Activated CD4-positive, alpha-beta T cell treated with anti-CD3 and anti-CD28 coated beads, Interleukin-2, amount 50 U/mL, for 1 hour (primary cell): ENCODE measurements at places on chromosomes 2 and 18.

DNA sequence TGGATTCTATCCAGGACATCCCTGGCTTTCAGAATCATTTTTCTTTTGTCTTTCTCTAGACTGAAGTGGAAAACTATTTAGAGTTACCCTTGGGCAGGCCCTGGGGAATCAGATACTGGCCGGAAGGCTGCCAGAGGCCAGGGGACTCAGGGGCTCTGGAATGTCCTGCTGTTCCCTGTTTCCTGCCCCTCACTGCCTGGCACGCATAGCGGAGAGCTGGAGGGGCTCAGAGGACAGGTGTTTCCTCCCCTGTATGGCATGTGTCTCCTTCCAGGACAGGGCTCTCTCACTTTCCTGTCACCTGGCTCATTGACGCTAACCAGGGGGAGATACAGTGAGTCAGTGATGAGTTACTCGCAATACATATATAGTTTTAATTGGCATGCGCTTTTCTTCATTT lies 38.8 kb downstream of the DYSF start:
- DNase-seq = no peak

DNA sequence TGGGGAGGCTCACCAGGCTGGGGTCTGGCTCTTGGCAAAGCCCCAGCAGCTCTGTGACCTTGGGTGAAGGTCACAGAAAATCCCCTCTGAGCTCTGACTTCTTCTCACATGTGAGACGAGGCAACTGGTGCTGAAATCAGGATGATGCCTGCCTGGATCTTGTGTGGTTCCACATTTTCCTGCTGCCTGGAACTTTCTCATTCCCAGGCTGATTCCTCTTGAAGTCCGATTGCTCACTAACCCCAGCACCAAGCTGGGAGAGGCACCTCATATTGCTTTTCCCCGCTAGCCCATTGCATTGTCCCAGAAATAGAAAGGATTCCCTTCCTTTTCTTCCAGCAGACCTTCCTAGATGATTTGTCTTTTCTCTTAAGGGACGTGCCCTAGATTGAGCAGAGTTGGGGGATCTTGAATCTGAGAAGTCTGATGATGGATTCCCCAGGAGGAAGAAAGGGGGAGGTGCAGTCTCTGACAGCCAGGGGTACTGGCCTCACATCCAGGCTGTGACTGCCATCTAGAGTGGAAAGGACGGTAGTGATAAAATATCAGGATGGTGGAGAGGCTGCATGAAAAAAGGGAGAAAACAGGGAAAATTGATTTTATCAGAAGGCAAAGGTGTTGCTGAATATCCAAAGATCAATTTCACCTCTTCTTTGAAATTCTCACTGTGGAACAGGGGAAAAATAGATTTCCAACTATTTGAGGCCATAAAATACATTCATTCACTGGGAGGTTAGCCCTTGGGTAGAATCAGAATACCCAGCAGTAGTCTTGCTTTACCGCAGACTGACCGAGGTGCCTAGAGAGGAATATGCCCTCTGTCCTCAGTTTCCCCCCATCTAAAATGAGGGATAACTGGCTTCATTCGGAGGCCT lies 96.3 kb downstream of the FAM210A start:
- DNase-seq = peak; percentile 41

GRCh38 chr2:71898851-71899681 lies 248.6 kb downstream of the CYP26B1 start:
- DNase-seq = no peak

GRCh38 chr2:51511002-51511401 lies 479.1 kb upstream of the NRXN1 start:
- DNase-seq = no peak

DNA sequence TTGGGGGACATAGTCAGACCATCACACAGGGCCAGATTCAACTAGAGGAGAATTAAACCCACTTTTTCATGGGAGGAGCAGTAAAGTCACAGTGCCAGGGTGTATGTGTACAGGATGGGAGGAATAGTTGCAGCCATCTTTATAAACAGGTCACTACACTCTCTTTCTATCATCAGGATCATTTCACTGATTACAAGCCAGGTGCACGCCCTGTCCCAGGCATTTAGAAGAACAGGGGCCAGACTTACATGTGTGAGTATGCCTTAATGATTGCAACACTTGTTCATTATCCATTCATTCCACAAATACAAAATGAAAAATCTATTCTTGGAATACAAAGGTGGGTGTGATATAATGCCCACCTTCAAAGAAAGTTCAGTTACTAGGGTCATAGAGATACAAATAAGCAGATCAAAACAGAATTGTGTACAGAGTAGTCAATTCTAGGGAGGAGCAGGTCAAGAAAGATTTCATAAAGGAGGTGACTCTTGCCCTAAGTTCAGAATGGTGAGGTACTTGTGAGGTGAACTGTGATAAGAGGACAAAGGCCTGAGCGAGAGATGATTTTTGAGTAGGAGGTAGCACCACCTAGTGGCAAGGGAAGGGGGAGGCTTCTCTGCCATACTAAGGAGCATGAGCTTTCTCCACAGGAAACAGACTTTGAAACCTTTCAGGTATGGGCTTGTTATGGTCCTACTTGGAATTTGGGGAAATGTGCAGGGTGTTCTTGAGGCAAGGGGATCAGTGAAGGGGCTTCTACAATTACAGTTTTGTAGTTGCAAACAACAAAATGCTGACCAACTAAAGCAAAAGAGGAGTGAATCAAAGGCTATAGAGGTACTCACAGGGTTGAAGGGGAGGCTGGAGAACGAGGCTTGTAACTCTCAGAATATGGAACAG lies 156.3 kb downstream of the SUCLG1 start:
- DNase-seq = peak; percentile 14

DNA sequence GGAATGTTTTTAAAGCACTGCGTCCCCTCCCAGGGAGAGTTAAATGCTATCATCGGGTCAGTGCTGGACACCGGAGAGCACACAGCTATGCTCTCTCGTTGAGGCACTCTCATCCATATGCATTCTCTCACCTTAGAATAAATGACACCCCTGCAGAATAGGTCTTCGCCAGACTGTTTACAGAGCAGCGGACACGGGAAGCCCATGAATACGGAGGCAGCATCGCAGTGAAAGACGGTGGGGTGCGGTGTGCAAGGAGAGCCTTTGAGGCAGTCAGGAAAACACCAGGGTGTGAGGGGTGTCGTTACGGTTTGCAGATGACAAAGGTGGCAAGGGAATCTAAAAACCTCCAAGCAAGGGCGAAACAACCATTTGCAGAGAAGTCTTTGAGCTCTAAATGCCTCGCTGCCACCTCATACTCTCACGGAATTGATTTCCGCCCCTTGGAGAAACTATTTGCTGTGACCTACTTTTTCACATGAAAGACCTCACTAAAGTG lies 169.2 kb upstream of the FHL2 start:
- no peak for DNase-seq

- DNase-seq = no peak
These were observed 216.6 kb downstream of the HNMT start for GRCh38 chr2:138180692-138181386.

- DNase-seq = no peak
These were observed 57.7 kb upstream of the RBMS1 start for GRCh38 chr2:160551259-160551658.

GRCh38 chr18:77346208-77346810 lies 96.7 kb downstream of the GALR1 start:
- DNase-seq = no peak

DNA sequence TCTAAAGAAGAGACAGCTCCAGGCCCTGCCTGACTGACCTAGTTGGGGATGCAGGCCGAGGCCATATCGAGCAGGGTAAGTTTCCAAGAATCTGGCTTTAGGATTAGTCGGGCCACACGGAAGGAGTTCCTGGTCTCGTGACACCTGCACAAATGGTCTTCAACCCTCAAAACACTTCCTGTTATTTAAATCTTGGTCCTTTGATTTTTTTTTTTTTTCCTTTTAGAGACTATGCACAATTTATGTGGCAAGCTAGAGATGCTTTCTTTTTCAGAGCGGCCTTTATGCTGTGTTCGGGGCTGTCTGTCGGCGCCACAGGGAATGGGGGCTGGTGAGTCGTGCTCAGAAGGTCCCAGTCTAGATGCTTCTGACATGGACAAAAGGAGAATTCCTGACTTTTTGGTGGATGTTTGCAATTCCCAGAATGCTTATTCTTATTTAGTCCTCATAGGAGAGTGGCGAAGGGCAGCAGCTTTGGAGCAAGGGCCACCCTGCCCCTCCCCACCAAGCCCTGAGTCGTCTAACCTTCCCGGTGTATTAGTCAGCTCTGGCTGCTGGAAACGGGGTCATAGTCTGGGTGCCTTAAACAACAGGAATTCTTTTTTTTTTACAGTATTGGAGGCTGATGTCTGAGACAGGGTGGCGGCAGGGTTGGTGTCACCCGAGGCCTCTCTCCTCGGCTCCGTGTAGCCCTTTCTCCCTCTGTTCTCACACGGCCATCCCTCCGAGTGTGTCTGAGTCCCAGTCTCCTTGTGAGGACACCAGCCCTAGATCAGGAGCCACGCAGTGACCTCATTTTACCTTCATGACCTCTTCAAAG lies 27.4 kb downstream of the HPCAL1 start:
- DNase-seq = peak; percentile 45

DNA sequence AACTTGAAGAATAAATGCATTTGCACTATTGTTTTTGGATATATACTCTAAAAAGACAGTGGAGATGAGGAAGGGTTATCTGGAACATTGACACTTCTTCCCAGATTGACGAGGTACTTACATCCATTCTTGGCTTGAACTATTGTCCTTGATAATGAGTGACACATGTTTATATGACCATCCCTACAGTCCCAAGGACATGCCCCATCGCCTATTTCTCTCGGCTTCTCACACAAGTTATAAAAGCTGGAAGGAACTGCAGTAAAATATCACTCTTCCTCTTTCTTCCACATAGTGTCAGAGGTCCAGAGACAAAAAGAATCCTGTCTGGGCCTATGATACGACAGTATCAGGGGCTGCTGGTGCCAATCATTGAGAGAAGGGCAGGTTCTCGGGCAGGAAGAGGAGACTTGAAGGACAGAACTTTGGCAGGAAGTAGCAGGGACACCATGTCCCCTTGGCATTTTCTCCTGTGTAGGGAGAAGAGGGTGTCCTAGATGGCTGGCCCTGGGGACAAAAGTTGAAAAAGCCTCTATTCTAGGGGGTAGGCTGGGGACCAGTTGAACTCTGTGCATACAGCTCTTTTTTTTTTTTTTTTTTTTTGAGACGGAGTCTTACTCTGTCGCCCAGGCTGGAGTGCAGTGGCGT lies 5.8 kb upstream of the CABLES1 start:
- DNase-seq = no peak

- no peak for DNase-seq
These were observed 38.1 kb downstream of the KIAA1328 start for GRCh38 chr18:36867056-36867455.

DNA sequence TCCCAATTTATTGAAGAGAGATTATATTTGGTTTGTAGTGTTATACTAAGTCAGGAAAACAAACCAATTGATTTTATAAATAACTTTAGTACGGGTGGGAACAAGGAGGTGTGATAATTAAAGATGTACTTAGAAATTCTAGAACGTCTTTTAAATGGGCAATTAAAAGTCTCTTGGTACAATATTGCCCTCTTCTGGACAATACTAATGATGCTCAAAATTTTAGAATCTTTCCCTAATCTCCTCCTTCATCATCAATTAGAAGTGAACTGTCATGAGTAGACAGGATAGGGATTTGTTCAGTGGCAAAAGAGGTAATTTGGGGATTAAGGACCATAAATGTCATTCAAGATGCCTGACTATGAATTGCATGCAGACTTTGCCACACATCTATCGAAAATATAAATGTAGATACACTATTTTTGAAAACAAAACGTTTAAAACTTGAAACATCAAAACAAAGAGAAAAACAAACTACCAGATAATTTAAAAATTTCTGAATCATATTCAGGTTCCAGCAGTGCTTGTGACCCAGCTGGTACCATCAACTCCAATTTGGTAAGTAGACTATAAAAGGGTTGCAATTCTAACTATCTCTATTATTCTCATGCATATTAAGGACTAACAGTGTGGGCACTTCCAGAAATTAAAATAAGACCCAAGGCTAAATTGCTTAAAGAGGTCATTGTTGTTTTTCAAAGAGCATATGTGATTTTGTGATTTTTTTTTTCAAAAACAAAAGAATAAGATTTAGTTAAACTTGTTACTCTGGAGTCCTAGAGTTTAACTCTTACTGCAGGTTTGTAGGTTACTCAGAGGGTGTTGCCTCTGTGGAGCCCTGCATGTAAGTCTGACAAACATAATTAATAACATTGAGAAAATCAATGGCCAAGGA lies 123.5 kb downstream of the LAMA3 start:
- DNase-seq = no peak

GRCh38 chr2:84327645-84328249 lies 131.3 kb downstream of the SUCLG1 start:
- DNase-seq = no peak

DNA sequence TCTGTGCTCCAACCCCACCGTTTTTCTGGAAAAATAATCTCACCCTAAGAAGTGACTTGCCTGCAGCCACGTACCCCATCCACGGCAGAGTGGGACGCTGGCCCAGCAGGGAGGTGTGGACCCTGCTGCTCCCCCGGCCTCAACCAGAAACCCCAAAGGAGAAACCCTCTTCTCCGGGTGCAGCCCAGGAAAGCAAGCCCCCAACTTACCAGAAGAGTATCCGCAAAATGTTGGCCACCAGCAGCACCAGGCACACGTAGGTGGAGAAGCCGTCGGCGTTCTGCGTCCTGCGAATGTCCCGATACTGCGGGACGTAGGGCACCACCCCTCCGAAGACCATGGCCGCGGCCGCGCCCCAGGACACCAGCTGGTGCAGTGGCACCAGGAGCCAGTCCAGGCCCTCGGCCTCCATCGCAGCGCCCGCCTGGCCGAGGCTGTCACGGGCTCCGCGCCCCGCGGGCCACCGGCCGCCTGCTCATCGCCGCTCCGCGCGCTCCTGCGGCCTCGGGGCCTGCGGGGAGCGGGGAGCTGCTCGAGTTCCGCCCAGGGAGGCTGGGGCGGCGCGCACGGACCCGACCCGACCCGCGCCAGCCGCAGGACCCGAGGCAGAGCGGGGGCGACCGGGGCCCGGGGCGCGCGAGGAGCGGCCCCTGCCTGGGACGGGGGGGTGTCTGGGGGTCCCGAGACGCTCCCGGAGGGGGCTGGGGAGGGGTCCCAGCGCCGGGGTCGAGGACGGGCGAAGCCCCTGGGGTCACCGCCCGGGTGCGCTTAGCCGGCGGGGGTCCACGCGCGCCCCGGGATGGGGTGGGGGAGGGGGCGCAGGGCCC lies 725 bp downstream of the SLC66A2 start:
- DNase-seq = no peak

GRCh38 chr2:29114946-29115609 lies at the start of gene CLIP4:
TSS of gene CLIP4 (plus strand) at chr2:29115415. CDS start at chr2:29121389, 5,974 bp downstream.
- peak; percentile 62 for DNase-seq

- DNase-seq = no peak
These were observed 236.5 kb upstream of the SPHKAP start for GRCh38 chr2:228417956-228418355.
